ENCODE measurements at places on chromosomes 7 and 10. TPM values are rescaled to one million over a fixed set of nuclear protein-coding genes. Genes with fewer than 3 reads are reported as not detected.

- H3K36me3 ChIP-seq = no peaks in the 10 kb centered on the region
- no peak overlapping the region for H3K27ac ChIP-seq
- no peaks in the 10 kb centered on the region for H3K27me3 ChIP-seq
These were observed 132.5 kb downstream of the REEP3 start for GRCh38 chr10:63653747-63654146.

MEIG1 gene
- not detected for polyA plus RNA-seq

GFRA1 gene
- polyA plus RNA-seq = 6.3 TPM

GRCh38 chr7:4607311-4607729 is 74.8 kb upstream of the FOXK1 start:
- H3K4me3 ChIP-seq = no peak overlapping the region
- H3K4me1 ChIP-seq = no peaks in the 10 kb centered on the region
- no peaks in the 10 kb centered on the region for H3K27me3 ChIP-seq

DNA sequence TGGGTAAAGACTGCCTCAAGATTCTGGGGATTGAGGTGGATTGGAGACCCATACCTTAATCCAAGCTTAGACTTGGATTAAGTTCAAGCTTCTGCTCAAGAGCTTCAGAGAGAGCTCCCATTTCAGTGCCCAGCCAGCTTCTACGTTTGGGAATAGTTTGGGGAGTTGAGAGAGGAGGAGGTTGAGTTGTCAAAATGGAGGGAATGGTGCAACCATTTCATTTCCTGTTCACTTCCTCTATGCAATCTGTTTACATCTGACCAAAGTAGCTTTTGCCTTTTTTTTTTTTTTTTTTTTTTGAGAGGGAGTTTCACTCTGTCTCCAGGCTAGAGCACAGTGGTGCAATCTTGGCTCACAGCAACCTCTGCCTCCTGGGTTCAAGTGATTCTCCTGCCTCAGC is 65.8 kb downstream of the ENTPD1 start:
- no peaks in the 10 kb centered on the region for H3K36me3 ChIP-seq
- no peak overlapping the region for H3K27ac ChIP-seq
- H3K27me3 ChIP-seq = no peaks in the 10 kb centered on the region
- H3K4me3 ChIP-seq = no peak overlapping the region
- H3K4me1 ChIP-seq = peaks cover 24% of the 10 kb centered on the region
- no peak for DNase-seq

- H3K4me1 ChIP-seq = no peaks in the 10 kb centered on the region
- H3K27me3 ChIP-seq = no peaks in the 10 kb centered on the region
- H3K27ac ChIP-seq = no peak overlapping the region
- H3K36me3 ChIP-seq = peaks cover 3% of the 10 kb centered on the region
These were observed 88.7 kb downstream of the PHYHIPL start for GRCh38 chr10:59265141-59265540.

DNA sequence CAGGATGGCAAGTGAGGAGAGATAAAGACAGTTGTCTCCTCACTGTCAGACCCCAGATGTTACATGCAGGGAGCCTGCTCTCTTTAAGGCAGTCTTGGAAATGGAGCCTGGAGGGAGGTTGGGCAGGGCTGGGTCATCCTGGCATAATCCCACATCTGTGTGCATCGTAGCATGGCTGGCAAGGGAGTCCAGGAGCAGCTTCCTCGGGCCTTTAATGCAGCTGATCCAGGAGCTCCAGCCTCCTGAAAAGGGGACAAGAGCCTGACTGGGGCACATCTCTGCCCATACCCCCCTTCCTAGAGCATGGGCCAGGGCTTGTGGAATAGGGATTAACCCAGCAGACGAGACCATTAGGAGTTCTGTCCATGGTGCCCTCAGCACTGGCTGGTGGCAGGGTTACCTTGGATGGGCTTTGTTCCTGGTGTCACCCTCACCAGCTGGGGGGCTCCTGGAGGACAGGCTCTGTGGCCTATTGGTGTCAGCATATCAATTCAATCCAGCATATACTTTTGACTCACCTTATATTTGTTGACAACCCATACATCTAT is 34.9 kb downstream of the TBATA start:
- no peak overlapping the region for H3K4me3 ChIP-seq
- H3K36me3 ChIP-seq = no peaks in the 10 kb centered on the region
- no peak for DNase-seq

- H3K27me3 ChIP-seq = no peaks in the 10 kb centered on the region
- H3K36me3 ChIP-seq = no peaks in the 10 kb centered on the region
- DNase-seq = no peak
- H3K4me3 ChIP-seq = no peak overlapping the region
- no peaks in the 10 kb centered on the region for H3K4me1 ChIP-seq
These were observed 142.9 kb downstream of the ANKRD30A start for GRCh38 chr10:37268266-37268665.

All from sigmoid colon (tissue), 7 donors.